ENCODE measurements at places on chromosomes 6 and 20. TPM values are rescaled to one million over a fixed set of nuclear protein-coding genes. Genes with fewer than 3 reads are reported as not detected.

GRCh38 chr20:33443006-33443511 lies 504 bp downstream of the SNTA1 start:
- no peak for DNase-seq
- peaks cover 5% of the 10 kb centered on the region for H3K4me1 ChIP-seq
- no peaks in the 10 kb centered on the region for H3K27me3 ChIP-seq
- H3K27ac ChIP-seq: no peak overlapping the region
- peak overlapping the region; percentile 84 for H3K4me3 ChIP-seq

GRCh38 chr6:115592025-115592424 lies 468.7 kb downstream of the FRK start:
- peak; percentile 6 for DNase-seq
- no peaks in the 10 kb centered on the region for H3K27me3 ChIP-seq
- no peaks in the 10 kb centered on the region for H3K36me3 ChIP-seq
- H3K4me3 ChIP-seq: no peak overlapping the region
- no peak overlapping the region for H3K27ac ChIP-seq

DNA sequence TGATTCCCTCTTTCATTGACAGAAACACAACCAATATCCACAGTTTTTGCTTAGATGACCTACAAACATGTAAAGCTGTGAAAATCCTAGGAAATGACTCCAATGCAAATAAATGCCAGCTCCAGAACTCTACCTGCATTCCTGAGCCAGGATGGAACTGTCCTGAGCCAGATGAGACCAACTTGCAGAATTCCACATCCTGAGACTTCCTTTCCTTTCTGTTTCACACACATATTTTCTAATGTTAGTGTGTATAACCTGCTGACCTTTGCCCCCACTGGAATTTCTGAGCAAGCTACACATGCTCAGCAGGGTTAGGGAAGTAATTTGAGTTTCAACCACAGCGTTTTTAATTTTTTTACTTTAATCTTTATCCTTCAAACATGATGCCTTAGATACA lies 69.6 kb upstream of the ADGRF1 start:
- H3K4me1 ChIP-seq: peaks cover 29% of the 10 kb centered on the region

- no peaks in the 10 kb centered on the region for H3K4me1 ChIP-seq
- no peak overlapping the region for H3K4me3 ChIP-seq
- DNase-seq: no peak
Measured at GRCh38 chr6:120260636-120261035, 911.1 kb upstream of the MAN1A1 start.

ULBP3 gene
- 23.2 TPM for total RNA-seq

DNA sequence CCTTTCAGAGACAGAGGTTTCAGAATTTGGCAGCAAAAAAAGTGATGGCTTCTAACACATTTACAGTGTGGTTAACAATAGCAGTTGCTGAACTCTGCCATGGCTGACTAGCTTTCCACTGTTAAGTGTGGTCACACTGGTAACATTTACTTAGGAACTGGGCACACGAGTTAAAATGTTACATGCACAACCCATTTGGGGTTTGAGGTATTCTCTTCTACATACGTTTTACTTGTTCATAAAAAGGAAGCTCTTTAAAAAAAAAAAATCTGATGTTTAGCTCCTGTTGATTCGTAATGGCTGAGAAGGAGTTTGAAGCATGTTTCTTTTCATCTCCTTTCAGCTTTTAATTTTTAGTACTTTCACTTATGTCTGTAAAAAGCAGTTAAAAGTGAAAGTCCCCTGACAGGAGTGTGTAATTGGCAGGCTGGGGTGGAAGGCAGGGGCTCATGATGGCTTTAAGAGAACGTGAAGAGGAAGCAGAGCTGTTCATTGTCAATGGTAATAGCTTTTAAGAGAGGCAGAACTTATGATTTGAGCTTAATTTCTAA lies 245.9 kb downstream of the FARS2 start:
- H3K27ac ChIP-seq: no peak overlapping the region
- no peak for DNase-seq
- no peaks in the 10 kb centered on the region for H3K36me3 ChIP-seq
- no peak overlapping the region for H3K4me3 ChIP-seq

GRCh38 chr6:101086473-101086872 lies 205.3 kb upstream of the ASCC3 start:
- H3K4me3 ChIP-seq: no peak overlapping the region
- no peaks in the 10 kb centered on the region for H3K27me3 ChIP-seq
- H3K36me3 ChIP-seq: peaks cover 5% of the 10 kb centered on the region
- DNase-seq: no peak

DNA sequence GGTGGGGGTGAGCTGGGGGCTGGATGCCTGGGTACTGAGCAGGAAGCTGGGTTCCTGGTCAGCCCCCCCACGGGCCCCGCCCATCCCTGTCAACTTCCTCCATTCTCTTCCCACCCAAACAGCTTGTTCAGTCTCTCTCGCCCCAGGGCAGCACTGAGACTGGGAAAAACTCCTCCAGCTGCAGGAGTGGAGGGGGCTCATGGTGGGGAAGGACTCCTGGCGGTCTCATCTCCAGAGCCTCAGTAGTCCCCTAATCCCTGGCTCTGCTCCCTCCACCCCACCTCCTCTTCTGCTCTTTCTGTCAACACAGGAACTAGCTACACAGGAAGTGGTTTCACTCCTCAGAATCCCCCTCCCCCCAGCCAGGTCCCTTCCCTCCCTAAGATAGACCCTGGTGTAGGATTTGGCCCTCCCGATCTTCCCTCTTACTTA lies at the start of gene GPSM3:
GPSM3 (minus strand) TSS at position 36 of the 432 bp plus-strand sequence. CDS start 130 bp downstream, outside the sequence.
- DNase-seq: no peak

DNA sequence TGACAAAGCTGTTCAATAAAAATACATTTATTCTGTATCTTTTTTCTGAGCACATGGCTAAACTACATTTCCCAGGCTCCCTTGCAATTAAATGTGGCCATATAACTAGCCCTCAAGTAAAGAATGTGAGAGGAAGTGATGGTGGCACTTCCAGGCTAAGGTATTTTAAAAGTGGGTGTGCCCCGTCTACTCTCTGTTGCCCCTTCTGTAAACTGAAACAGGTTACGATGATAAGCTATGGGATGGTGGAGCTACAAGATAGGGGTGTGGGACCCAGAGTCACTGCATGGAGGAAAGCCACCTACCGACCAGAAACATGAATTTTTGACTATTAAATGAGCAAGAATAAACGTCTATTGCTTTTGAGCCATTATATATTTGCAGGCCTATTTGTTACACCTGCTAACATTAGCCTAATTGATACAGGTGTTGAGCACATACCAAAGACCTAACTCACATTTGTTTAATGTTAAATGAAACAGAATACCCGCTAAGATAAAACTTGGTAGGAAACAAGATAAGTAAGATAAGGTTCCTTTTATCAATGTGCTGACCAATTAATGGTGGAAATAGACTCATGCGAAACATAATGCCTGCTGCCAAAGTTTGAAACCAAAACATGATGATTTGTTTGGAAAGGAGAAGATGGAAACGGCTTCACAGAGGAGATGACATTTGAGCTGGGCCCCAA lies 3.1 kb downstream of the FYN start:
- DNase-seq: no peak
- H3K4me3 ChIP-seq: peak overlapping the region; percentile 71
- no peaks in the 10 kb centered on the region for H3K36me3 ChIP-seq
- H3K27ac ChIP-seq: peak overlapping the region; percentile 43
- peaks cover 24% of the 10 kb centered on the region for H3K4me1 ChIP-seq
- no peaks in the 10 kb centered on the region for H3K27me3 ChIP-seq

GRCh38 chr6:13405961-13406477 lies 77.7 kb upstream of the TBC1D7 start:
- no peak overlapping the region for H3K4me3 ChIP-seq
- H3K27ac ChIP-seq: no peak overlapping the region
- peaks cover 17% of the 10 kb centered on the region for H3K4me1 ChIP-seq
- DNase-seq: no peak
- no peaks in the 10 kb centered on the region for H3K27me3 ChIP-seq

Measured in PC-3 (cell line).